Activated CD4-positive, alpha-beta T cell treated with anti-CD3 and anti-CD28 coated beads, Interleukin-2, amount 10 ng/mL, durations not matched to agents 24 days and 14 days (primary cell): ENCODE measurements at places on chromosomes 3 and 15.

DNA sequence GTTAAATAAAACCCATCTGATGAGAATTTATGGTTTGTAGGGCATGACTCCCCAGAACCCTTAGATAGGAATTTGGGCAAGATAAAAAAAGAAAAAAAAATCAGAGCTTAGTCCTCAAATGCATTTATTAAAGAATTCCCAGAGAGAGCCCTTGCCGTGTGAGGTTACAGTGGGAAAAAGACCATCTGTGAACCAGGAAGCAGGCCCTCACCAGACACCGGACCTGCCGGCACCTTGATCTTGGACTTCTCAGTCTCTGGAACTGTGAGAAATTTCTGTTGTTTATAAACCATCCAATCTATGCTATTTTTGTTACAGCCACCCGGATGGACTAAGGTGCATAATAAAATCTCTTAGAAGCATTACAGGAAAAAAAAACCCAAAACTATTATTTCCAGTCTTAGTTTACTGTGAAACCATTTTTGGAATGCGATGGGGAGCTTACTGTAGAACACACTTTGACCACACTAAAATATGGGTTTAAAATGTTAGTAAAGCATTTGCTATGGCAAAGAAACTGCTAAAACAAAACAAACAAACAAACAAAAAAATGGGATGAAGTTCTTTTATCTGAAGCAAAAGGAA lies 72.2 kb downstream of the LEKR1 start:
- DNase-seq: no peak

DNA sequence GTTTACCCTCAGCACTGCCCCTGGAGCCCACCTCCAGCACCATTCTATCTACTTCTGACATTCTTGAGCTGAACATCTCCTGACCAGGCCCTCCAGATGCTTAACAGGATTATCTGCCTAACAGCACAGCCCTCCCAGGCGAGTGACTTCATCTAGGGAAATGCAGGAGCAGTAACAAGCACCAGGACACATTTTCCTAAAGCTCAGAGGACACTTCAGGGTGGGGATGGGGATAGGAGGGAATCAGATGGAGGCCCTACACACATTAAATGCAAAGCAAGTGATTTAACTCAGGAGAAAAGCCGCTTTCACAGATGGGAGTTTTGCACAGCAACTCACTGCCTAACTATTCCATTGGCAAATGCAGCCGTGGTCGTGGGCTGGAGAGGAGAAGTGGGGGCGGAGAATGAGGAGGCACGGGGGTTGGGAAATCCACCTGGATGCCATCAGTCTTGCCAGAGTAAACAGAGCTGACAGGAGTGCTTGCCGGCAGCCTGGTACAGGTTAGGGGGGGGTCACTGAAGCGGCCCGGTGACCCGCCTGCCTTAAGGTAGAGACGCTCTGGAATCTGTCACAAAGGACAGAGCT lies 21.3 kb upstream of the BNC1 start:
- no peak for DNase-seq

GRCh38 chr15:39667382-39668127 lies 86.7 kb downstream of the THBS1 start:
- no peak for DNase-seq

DNA sequence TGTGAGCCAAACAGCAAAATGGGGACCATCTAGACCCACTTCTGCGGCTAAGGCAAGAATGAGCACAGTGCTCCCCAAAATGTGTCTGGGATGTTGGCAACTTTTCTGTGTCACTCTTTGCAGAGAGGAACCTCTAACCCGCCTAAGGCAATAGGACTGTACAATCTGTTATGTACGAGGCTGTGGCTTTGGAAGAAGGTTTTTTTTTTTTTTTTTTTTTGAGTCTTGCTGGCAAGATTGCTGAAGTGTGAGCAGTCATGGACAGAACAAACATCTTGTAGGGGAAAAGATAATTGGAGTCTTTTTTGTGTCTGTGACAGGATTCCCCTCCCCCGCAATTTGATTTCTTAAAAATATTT lies 7.2 kb downstream of the FEZF2 start:
- DNase-seq: no peak

DNA sequence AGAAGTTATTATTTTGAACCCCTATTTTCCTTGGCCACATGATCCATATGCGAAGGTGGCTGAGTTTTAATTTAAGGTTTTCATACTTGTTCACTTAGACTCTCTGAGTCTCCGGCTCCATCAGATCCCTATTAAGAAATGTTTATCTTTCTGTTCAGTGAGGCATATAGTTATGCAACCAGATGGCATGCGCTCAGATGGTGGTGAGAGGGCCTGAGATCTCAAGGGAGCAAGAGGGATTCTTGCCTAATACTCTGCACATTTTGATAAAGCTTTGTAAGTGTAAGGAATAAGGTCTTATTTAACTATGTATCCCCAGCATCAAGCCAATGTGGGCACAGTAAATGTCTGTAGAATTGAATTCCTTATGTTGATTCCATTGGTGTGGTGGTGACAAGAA lies 78.9 kb upstream of the DPH6 start:
- DNase-seq: no peak

DNA sequence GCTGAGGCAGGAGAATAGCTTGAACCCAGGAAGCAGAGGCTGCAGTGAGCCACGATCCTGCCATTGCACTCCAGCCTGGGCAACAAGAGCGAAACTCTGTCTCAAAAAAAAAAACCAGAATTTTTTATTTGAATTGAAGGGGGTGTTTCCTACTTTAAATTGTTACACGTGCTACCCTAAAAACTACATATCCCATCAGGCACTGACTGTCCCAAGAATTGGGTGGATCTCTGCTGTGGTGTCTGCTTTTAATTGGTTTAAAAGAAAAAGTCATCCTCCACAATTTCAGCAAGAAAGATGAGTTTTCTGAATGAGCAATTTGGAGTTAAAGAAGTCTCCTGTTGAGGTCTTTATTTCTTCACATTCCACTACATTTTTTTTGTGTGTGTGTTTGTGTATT lies 2.1 kb downstream of the PDIA3 start:
- peak; percentile 70 for DNase-seq

DNA sequence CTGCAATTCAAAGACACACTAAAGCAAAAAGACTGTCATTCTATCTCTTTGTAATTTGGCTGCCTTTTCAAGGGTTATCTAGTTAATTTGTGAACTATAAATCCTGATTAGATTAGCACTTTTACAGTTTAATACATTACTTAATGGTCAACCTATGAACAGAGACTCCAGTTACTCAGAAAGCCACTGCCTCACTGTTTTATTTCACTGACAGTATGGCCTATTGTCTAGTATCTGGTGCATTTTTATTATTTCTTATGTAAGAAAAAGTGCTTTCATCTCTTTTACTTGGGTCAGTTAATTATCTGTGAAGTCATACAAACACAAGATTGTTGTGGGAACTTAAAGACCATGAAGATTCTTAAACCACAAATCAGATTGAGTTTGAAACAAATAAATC lies 133.8 kb downstream of the ZBBX start:
- no peak for DNase-seq

- no peak for DNase-seq
Observed at GRCh38 chr3:70646635-70647034, 334.2 kb upstream of the MDFIC2 start.

DNA sequence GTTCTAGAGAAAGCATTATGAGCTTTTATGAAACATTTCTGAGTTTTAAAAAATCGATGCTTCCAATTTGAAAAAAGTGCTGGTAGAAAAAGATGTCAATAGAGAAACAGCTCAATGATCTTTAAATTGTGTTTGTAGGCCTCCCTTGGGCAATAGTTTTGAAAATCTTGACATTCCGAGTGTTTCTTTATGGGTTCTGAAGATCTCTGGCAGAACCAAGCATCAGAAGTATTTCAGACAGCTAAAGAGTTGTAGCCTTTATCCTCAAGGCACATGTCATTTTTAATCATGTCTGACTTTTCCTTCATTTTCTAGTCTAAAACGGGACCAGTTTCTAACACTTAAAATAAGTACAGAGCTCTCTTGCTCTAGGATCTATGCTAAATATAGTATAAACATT lies 188.1 kb upstream of the CBLB start:
- no peak for DNase-seq

- DNase-seq: no peak
Observed at GRCh38 chr3:144363856-144364255, 392.2 kb downstream of the DIPK2A start.

DNA sequence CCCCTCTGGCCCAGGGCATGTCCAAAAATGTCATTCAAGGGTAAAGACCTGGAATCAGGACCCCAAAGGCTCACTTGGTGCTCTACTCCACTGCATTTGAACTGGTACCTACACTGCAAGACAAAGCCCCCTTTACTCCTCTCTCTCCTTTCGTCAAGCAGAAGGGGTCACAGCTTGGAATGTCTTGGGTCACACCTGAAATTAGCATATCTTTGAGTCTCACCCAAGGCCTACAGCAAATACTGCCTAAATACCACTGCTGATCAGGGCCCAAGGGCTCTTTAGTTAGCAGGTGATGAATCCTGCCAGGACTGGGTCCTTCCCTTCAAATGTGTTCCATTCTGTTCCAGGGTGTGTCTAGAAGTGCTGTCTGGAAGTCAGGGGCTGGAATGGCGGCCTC lies 320.6 kb downstream of the SV2B start:
- DNase-seq: no peak

DNA sequence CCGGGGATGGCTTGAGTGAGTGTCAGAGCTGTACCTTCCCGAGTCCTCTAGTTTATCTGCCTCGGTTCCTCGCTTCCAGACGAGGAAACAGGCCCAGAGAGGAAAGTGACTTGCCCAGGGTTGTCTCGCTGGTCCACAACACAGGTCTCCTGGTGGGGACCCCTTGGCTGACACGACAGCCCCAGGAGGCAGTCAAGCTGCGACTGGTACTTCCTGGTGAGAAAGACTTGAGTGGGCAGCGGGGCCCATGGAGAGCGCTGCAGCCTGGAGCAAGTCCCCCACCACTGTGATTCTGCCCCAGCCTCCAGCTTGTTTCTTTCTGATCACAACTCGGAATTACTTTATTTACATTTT lies 600 bp upstream of the CHRNA5 start:
- no peak for DNase-seq

GRCh38 chr3:138594935-138595610 lies 1.0 kb upstream of the CEP70 start:
- DNase-seq: no peak

GRCh38 chr3:186616299-186616617 lies 3.4 kb downstream of the AHSG start:
- DNase-seq: no peak

DNA sequence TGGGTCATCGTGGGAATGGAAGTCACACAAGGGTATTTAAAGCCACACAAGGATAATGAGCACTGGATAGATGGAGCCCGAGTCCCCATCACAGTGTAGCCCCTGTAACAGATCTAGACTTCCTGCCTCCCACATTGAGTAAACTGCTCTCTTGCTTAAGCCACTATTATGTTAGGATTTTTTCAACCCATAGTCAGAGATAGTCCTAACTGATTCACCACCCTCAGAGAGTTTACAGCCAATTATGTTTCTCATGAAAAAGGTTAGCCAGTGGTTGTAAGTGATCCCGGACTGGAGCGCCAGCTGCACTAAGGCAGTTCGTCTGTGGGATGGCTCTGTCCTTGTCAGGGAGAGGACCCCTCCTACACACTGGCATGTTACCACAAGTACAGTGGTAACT lies 77.0 kb downstream of the KLF13 start:
- DNase-seq: no peak

GRCh38 chr3:23161896-23162570 lies 41.1 kb upstream of the UBE2E2 start:
- no peak for DNase-seq

DNA sequence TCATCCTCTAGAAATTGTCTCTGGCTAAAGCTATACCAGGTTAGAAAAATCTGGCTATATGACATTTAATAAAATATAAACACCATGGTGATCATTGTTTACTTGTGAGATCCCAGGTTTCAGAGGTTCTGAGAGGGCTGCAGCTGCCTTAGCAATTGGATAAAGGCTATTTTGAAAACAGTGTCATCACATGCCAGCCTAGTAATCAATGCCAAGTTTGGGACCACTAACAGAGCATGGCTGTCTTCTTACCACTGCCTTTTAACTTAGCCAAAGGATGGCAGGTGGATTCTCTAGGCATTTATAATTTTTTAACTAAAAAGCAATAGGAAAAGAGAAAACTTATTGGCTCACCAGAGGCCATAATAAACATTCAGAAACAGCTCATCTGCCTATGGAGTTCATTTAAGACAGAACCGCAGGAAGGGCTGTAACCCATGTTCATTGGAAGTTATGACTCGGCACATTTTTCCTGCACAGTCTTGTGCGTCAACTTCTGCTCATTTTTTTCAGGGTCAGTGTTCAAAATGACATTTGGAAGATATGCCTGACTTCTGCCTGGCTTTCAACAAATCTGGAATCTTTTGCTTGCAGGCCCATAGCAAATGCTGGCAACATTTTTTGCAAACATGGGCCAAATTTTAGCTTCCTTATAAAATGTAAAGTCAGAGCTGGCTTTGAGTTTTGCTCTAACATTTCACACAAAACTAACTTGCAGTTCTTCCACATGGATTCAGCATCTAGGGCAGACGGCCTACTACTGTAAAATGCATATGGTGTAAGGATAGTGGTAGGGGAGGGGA lies 476.0 kb upstream of the TBL1XR1 start:
- DNase-seq: no peak

DNA sequence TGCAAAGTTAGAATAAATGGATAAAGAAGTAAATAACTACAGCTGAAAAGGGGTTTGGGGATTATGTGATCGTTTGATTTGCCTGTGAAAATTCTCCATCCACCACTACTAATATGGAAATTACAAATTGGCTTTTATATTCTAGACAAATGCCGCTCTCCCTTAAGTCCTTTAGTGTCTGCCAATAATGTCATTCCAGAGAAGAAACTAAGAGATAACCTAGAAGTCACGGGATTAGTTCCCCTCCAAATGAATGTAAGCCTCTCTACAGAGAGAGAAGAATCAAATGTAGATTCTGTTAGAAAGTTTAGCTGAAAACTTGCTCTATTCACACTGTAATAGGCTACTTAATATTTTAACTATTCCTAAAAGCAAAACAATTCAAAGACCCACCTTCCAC lies 92.0 kb downstream of the ALDH1A2 start:
- DNase-seq: no peak

DNA sequence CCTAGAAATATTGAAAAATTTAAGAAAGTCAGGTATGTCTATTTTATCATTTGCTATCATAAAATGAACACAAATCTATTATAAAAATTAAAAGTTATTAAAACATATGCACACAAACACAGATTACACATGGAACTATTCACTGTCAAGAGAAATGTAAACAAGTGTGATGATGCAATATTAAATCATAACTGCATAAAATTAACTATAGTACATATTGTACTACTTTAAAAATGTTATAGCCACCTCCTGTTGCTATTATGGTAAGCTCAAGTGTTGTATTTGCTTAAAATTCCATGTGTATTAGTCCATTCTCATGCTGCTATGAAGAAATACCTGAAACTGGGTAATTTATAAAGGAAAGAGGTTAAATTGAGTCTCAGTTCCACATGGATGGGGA lies 54.7 kb upstream of the CMC1 start:
- DNase-seq: no peak

GRCh38 chr3:27880969-27881892 lies 159.1 kb upstream of the EOMES start:
- DNase-seq: peak; percentile 84

DNA sequence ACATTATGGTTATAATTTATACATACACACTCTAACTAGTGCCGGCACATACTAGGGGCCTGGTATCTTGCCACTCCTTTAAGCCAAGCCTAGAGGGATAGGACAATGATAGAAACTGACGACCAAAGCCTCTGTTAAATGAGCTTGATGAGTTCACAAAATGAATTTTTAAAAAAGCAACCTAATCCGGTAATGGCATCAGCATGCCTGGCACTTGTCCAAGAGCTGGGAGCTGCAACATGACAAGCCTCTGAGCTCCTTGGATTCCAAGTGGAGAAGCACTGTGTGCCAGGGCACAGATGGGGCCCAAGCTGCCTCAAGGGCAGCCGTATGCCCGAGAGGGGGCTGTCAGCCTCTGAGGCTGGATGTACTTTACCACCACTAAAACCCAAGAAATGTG lies 9.7 kb downstream of the ETV5 start:
- DNase-seq: no peak
